Stimulated activated CD4-positive, alpha-beta T cell treated with anti-CD3 and anti-CD28 coated beads, Interleukin-15, amount 100 ng/mL, for 24 hours (primary cell): ENCODE measurements at places on chromosomes 3 and 15.
A peak's percentile ranks its signal among the peaks of the same experiment; 100 is the strongest.

- DNase-seq: no peak
Observed at GRCh38 chr15:94792196-94792595, 560.8 kb downstream of the MCTP2 start.

DNA sequence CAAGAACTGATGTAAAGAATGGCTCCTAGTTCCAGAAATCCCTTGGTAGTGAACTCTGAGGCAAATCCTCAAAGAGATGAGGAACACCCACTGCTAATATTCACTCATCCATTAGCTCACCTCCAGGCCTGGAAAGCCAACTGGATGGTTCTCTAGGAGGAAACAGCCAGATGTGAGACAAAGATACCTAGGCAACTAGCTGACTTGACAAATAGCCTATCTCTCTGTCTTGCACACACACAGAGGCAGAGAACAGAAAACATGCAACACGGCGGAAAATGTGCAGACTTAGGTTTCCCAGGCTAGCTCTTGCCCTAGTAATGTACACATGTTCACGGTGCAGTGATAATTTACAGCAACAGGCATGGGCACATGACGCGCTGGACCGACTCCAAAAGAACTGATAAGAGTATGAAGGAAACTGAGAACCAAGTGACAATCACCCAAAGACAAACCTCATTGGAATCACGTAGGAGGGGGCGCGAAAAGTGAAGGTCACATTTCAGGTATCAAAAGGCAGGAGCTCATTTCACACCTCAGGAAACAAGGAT, 318.1 kb downstream of the FOXP1 start:
- DNase-seq: peak; percentile 33

GRCh38 chr3:4429648-4430350, 37.3 kb downstream of the SUMF1 start:
- DNase-seq: no peak

DNA sequence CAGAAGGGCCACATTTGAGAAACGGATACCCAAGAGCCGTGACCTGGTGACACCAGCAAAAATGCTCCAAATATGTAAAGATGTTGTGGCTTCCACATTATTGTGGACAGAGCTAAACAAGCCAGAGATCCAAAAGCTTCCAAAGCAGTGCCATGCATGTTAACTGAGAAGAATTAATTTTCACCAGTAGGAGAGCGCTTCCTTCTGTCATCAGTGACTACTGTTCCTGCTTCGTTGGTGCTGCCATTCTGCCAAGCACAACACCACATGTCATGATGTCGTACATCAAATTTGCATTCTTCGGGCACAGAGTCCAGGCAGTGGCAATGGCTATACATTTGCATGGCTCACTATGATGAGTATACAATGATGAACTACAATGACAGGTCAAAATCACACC, 19.1 kb upstream of the CHST2 start:
- DNase-seq: no peak

DNA sequence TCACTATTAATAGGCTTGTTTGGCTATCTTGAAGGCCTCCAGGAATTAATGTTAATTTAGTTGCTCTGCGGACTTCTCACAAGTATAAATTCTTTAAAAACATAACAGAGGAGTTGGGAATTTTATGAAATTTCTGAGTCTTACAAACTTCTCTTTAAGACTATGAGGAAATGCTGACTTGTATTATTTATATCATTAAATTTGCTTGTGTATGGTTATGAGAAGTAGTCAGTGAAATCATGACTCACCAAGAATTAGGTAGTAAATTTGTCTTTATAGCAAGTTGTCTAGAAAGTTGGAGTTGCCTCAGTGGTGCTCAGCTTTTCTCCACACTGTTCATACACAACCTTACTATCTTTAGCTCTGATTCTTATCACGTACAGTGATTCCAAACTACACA, 26.5 kb downstream of the PHLDB2 start:
- DNase-seq: no peak

DNA sequence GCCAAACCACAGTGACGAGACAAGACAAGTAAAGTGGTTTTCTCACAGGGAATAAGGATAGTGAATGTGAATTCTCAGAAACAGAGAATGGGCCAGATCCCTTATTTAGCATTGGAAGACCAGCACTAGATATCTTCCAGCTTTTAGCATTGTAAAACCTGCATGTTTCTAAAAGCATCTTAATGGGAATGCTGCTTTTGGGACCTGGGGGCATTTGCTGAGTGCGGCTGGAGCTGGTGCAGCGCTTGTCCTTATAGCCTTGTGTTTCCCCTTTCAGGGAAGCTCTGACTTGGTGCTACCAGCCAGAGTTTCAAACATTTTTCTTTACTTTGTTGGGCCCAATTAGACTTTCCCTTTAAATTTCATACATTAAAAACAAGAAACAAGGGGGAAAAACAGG, 52.9 kb downstream of the CLSTN2 start:
- DNase-seq: no peak

GRCh38 chr3:125054449-125055329, 1.1 kb downstream of the HEG1 start:
- peak; percentile 25 for DNase-seq

DNA sequence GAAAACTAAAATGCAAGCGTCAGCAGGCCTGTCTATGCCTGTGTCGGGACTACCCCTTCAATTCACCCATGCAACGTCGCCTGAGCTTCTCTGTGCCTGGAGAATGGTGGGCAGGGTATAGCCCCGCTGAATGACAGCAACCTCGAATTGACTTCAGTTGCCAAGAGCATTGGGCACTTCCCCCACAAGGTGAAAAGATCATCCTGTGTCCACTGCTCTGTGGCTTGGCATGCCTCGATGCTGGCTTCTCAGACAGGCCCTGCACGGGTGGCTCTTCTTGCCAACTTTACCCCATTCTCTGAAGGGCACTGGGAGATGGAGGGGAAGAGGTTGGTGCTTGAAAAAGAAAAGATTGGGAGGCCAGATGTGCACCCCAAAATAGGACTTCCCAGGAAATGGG, 3.3 kb downstream of the SLC6A1 start:
- DNase-seq: no peak

- DNase-seq: peak; percentile 56
Observed at GRCh38 chr3:5022966-5023776, 43.9 kb downstream of the BHLHE40 start.

- DNase-seq: peak; percentile 15
Observed at GRCh38 chr15:85865070-85865684, 70.5 kb upstream of the KLHL25 start.

DNA sequence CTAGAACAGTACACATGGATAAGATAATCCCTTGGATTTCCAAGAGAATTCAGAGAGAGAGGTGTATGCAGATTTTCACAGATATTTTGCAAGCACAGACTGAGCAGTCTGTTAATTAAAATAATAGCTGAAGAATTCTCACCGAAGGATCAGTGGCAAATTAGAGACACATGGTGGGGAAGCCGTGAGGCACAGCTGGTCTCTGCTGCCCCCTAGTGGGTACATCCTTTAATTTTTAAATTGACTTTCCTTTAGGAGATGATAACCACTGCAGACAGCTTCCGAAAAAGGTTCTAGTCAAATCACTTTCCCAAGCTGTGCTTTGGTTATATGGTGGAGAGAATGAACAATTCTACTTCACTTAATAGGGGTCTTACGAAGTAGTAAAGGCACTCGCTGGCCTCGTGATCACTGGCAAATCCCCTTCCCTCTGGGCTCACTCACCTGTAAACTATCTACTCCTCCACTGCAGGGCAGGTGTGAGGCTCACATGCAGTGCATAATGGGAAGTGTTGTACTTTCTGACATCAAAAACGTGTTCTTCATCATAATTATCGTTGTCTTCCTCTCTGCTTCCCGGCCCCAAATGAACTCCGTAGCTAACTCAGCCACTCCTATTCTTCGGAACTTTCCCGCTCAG, 19.5 kb downstream of the MESD start:
- peak; percentile 69 for DNase-seq

DNA sequence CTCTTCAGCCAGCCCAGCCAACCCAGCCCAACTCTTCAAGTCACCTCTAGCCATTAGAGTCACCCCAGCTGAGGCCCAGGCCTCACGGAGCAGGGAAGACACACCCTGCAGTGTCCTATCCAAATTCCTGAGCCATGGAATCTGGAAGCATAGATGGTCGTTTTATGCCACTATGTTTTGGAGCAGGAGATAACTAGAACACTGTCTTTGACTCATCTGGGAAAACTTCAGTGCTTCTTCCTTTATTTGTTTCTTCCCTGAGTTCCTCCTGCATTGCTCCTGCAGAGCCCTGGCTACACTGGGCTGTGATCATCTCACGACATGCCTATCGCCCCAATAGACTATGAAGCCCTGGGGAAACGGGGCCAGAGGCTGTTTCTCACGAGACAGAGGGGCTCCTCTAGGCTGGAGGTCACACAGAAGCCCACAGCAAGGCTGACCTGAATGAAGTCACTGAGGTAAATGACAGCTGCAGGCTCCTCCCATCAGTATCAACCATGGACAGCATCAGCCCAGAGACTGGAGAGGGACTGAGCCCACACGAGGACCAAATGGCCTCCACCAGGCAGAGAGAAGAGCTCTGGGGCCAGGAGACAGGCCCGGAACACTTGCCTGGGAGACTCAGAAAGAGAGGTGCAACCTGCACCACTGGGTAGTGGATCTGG, 22.7 kb downstream of the CRABP1 start:
- DNase-seq: no peak

DNA sequence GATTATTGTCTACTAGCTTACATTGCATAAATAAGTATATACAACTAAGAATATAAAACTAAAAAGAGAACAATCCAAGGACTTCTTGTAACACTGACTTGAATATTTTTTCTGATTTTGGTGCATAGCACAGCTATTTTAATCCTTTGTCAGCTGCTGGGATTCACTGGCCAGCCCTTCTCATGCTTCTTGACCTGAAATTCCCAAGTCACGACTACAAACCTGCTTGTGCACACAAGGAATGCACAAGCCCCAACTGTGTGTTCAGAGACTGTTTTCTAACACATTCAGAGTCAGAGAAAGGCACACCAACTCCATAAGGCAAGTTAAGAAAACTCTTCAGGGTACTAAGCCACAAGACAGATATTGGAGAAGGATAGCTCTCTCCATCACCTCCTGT, 80.9 kb downstream of the TNIK start:
- no peak for DNase-seq

- DNase-seq: no peak
Observed at GRCh38 chr3:71090207-71090606, 493.3 kb downstream of the FOXP1 start.

DNA sequence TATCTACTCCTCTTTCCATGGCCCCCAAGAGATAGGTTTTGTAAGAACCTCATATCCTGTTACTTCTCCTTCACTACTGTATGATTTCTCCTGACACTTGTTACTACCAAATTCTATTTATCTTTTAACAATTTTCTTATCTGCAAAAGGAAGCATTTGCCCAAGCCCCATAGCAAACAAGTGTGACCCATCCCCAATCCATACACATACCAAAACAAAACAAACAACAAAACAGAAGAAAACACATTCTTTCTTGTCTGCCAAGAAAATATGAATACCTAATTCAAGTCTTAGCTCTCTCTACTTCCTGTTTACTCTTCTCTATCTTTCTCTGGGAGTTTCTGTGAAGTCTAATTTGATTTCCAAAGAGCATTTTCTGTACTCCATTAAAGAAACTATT, 39.0 kb upstream of the AADAC start:
- DNase-seq: no peak

GRCh38 chr3:162262129-162262528, 765.5 kb downstream of the OTOL1 start:
- DNase-seq: no peak

- DNase-seq: no peak
Observed at GRCh38 chr3:185789891-185790830, 34.7 kb downstream of the IGF2BP2 start.

DNA sequence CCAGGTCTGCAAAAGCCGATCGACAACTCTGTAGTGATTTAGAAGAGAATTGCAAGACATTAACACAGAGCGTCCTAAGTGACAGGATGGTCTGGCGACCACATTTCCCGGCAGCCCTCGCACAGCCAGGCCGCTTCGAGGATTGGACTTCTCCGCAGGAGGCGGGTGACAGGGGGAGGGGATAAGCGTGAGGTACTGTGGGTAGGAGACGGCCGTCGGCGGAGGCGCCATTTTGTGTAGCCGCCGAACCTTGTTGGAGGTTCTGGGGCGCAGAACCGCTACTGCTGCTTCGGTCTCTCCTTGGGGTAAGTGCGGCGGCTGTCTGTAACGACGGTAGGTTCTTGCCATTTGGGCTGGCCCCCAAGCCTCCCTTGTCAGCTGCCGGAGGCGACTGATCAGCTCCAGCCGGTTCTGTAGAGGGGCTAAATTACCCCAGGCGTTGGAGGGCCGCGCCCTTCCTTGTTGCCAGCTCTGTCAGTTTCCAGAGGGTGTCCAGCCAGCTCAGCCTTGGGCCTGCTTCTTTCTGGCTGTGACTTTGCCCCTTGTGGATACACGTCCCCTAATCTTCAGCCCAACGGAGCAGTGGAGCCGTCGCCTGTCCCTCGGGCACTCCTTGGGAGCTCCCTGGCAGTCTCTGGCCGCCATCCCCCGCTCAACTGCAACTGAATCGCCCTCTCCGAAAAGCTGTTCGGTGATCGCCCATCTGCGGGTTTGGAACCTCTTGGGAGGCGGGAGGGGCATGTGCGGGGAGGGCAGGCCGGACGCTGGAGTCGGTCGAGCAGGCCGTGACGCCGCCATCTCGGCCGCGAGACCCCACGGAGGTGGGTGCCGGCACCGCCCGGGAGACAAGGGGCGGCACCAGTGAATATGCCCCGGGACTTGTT, at the start of gene RBM5:
RBM5 (plus strand) TSS at position 195 of the 884 bp plus-strand sequence. CDS start 1,516 bp downstream, outside the sequence.
- DNase-seq: peak; percentile 97

- DNase-seq: no peak
Observed at GRCh38 chr3:120224237-120224636, 60.8 kb downstream of the GPR156 start.

- no peak for DNase-seq
Observed at GRCh38 chr3:197393711-197394110, 95.3 kb upstream of the DLG1 start.

GRCh38 chr3:195260280-195260905, 10.6 kb downstream of the XXYLT1 start:
- peak; percentile 44 for DNase-seq

DNA sequence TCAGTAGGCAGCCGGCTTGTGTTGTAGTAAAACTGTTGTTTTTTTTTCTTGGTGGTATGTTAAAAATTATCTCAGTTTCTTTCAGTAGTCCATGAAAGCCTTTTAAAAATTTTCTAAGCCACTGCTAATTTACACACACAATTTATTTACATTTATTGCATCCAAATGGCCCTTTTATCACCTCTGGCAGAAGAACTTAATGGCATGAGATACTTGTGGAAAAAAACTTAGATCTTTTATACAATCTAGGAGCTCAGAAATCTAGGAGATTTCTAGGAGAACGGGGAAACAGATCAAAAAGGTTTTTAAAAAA, 1.4 kb downstream of the PPP2R3A start:
- DNase-seq: no peak

GRCh38 chr3:193831495-193832455, 238.8 kb downstream of the OPA1 start:
- DNase-seq: no peak

DNA sequence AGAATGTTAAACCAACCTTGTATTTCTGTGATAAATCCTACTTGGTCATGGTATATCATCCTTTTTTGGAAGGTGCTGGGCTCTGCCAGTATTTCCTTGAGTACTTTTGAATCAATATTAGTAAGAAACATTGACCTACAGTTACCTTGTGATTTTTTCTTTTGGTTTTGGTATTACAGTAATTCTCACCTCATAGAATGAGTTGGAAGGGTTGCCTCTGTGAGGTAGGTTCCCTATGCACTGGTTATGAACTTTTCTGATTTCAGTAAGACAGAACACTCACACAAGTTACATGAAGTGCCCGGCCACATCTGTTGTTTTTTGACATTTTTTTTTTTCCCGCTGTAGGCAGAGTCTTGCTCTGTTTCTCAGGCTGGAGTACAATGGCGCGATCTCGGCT, 20.0 kb downstream of the PCCB start:
- no peak for DNase-seq
